ENCODE measurements at places on chromosomes 3 and 15.

DNA sequence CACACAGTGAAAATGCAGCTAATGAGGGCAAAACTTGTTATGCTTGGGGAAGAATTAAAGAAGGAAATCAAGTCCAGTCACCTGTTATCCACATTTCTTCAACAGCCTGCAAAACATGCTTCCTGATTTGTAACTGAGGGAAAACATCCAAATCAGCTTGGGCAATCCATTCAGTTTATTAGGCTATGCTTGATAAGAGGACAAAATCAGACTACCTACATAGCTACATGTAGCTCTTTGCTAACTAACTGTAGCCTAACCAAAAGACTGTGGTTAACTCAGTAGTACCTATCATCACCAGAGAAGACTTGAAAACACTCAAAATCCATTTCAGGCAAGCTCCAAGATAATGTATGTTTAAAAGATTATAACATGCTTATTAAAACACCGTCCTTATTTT lies 436.4 kb downstream of the SHQ1 start:
- DNase-seq, result no peak

DNA sequence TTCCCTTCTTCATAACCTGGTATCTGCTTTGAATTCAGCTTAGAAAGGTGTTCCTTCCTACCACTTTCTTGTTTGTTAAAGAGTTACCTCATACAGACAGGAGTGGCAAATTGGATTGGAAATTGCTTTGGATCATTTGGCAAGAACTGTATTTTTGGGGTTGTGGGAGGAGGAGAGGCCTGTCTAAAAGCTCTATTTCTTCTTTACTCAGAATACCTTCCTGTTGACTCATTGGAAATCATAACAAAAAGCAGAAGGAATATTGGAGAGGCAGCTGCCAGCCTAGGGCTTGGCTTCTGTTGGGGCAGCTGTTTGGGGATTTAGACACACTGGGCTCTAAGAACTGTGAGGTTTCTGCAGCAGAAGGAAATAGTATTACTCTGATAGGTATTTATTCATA lies 14.2 kb downstream of the IQGAP1 start:
- DNase-seq, result peak; percentile 41

GRCh38 chr3:15794842-15795650 lies 2.7 kb downstream of the ANKRD28 start:
- DNase-seq, result no peak

DNA sequence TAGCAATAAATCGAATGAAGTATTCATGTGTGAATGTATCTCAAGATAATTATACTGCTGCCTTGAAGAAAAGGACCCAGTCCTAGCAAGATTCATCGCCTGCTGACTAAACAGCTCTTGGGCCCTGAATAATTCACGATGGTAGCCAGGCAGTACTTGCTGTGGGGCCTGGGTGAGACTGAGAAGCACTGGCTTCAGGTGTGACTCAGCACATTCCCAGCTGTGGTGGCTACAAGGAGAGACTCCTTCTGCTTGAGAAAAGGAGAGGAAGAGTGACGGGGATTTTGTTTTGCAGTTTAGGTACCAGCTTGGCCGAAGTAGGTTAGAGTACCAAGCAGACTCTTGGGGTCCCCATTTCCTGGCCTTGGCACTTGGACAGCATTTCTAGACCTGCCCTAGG lies 47.6 kb upstream of the CD200R1L start:
- no peak for DNase-seq

GRCh38 chr3:14803981-14804834 lies 14.6 kb upstream of the FGD5 start:
- no peak for DNase-seq

DNA sequence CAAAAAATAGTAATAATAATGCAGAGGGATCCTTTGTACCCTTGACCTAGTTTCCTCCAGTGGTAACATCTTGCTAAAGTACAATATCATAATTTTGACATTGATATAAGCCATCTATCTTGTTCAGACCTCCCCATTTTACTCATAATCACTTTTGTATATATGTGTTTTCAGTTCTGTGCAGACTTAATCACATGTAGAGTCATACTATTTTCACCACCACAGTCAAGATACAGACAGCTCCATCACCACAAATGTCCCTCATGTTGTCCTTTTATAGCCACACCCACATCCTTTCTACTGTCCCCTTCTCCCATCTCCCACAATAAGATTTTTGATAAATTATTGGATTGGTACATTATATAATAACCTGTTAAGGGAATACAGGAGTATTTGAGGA lies 25.4 kb downstream of the ZNF609 start:
- no peak for DNase-seq

DNA sequence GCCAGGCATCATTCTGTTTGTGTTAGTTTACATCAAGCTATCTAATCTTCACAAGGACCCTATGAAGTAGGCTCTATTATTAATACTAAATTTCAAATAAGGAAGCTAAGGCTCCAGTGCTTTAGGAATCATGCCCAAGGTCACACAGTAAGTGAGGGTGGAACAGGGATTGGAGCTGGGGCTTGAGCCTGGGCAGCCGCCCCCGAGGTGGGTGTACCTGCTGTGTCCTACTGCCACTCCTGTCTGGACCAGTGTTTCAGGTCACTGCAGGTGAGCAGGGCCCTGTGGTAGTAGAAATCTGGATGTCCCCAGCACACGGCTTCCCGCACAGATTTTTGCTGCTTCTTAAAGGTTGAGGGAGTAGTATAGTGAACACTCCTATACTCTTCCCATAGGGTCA lies 6.5 kb downstream of the KLF13 start:
- no peak for DNase-seq

GRCh38 chr3:123986427-123986826 lies 5.5 kb downstream of the ROPN1 start:
- no peak for DNase-seq

GRCh38 chr3:47425959-47426358 lies 45.1 kb downstream of the PTPN23 start:
- DNase-seq, result no peak

DNA sequence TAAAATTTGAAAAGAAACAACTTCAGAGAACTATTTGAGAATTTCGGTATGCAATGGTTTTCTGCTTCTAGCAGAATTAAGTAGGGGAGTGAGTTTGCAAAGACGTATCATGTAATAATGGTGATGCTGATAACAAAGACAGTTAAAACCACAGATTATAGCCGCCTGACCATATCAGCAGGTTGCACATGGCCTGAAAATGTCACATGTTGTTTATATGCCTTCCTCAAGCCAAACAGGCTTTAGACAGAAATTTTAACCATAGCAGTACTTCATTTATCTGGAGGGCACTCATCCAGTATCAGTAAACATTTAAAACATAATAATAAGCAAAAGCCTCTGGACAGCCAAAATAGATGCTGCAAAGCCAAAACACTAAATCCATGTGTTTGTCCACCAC lies 131.7 kb downstream of the RYR3 start:
- no peak for DNase-seq

DNA sequence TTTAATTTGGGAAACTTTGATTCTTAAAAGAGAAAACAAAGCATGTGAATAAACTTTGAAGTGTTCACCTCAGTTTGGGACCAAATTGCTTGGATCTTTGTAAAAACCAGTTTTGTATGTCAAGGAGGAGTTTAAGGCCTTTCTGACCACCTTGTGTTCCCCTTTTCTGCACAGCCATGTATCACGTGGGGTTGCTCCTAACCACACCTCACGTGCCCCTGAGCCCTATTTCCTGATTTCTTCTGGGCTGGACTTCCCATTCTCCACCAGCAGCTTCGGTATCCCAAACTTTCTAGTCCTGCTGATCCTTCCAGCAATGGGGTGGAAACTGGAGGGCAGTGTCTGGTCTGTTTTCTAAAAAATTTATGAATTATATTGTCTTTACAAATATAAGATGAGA lies 76.4 kb upstream of the STT3B start:
- no peak for DNase-seq

- no peak for DNase-seq
Measured at GRCh38 chr3:25419251-25419650, 8.8 kb upstream of the RARB start.

DNA sequence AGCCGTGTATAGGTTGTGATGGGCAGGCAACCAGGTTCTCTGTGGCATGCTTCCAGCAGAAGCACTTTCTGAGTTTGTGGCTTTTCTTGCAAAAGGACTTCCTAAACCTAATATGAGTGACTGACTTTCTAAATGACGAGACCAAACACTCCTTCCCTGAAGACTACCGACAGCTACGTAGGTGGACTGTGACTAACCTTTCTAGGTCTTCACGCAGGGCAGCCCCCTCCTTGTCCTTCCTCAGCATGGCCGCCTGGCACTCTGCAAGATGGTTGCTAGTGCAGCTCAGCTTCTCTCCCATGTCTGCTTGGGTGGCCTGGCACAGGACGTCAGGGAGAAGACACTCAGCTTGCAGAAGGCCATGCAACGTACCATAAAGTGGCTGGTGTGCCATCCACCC lies 20.9 kb downstream of the CXCR6 start:
- no peak for DNase-seq

DNA sequence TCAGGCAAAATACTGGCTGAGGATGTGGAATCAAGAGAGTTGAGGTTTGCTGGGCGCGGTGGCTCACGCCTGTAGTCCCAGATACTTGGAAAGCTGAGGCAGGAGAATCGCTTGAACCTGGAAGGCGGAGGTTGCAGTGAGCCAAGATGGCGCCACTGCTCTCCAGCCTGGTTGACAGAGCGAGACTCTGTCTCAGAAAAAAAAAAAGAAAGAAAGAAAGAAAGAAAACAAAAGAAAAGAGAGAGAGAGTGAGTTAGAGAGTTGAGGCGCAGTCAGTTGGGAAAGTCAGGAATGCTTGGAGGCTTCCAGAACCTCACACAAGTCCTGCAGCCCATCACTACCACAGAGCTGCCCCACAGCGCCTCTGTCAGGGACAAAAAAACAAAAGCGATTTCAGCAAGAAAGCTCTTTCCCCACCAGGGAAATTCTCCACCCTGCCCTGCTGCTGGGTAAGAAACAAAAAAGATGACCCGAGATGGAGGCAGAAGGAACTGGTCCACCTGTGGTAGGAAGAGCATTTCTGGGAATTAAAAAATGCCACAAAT lies 13.8 kb downstream of the HDC start:
- no peak for DNase-seq

GRCh38 chr3:62151591-62151990 lies 221.8 kb downstream of the FEZF2 start:
- DNase-seq, result no peak

DNA sequence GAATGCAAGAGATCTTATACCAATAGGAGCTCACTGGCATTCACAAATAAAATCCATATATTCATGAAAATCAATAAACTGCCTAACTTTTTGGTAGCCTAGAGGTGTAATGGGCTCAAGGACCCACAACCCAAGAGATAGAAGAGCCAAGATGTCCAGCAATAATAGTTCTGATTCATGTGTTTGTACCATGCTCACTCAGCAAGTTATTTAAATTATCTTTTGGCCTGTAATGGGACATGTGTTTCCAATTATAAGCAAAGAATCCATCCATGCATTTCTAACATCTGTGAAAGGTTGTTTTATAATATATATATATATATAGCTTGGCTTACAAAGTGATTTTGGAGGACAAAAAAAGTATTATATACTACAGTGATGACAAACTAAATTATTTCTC lies 29.7 kb upstream of the SHC4 start:
- DNase-seq, result no peak

GRCh38 chr3:36373666-36374065 lies 6.6 kb upstream of the STAC start:
- DNase-seq, result no peak

GRCh38 chr3:156519758-156520162 lies 35.2 kb downstream of the SSR3 start:
- DNase-seq, result no peak

- no peak for DNase-seq
Measured at GRCh38 chr15:70061696-70062270, 35.9 kb downstream of the TLE3 start.

- no peak for DNase-seq
Measured at GRCh38 chr15:68370768-68371151, 61.2 kb downstream of the ITGA11 start.

DNA sequence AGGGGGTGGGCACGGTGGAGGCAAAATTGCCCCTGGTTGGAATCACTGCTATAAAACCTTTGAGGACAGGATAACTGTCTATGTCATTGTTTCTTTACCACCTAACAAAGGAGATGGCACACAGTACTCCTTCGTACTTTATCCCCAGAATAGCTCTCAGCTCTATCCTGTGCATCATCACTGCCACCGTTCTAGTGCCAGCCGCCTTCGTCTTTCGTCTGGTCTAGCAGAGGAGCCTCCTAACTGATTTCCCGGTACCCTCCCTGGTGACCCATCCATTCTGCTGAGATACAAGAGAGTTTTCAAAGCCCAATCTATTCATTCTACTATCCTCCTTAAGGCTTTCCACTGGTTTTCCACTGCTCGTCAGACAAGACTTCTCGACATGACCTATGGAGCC lies 67.9 kb upstream of the PRICKLE2 start:
- no peak for DNase-seq

GRCh38 chr3:197222937-197223370 lies 75.5 kb downstream of the DLG1 start:
- no peak for DNase-seq

DNA sequence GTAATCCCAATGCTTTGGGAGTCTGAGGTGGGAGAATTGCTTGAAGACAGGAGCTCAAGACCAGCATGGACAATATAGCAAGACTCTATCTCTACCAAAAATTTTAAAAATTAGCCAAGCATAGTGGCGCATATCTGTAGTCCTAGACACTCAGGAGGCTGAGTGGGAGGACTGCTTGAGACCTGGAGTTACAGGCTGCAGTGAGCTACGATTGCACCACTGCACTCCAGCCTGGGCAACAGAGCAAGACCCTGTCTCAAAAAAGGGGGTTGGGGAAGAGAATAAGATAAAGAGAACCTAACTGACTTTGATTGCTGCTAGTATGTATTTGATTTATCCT lies 755 bp downstream of the CD200R1 start:
- no peak for DNase-seq

- no peak for DNase-seq
Measured at GRCh38 chr15:64732156-64732860, 43.1 kb downstream of the RBPMS2 start.

- no peak for DNase-seq
Measured at GRCh38 chr3:99741588-99741987, 76.1 kb upstream of the CMSS1 start.

- no peak for DNase-seq
Measured at GRCh38 chr3:138195481-138195880, 8.4 kb downstream of the ARMC8 start.

DNA sequence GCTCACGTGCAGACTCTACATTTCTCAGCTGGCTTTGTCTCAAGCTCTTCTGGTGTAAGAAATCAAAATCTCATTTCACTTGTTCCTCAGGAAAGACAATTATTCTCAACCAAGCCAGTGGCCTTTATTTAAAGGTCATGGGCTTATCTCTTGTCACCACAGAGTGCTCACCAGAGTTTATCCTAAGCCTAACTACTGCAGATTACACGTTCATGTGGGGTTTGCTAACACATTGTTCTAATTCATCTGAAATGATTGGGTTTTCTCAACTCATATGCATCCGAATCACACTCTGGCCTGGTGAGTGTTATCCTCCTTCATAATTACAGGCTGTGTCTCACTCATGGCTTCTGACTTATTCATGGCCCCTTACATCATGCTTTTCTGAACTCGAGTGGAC lies 83.3 kb upstream of the TSC22D2 start:
- DNase-seq, result no peak

DNA sequence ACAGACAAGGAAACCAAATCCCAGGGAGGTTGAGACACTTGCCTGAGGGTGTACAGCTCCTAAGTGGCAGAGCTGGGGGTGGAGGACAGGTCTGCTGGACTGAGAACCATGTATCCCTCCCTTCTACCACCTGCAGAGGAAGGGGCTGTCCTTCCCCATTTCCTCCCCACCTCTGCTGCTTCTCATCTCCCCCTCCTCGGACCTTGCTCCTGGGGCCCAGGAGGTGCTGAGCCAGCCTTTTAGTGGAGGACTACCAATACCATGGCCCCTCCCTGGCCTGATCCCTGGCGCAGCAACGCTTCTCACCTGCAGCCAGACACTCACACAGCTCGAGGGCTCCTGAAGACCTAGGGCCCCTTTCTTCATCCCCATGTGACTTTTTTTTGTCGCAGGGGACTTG lies 50.4 kb downstream of the IDH2 start:
- no peak for DNase-seq

All from NCI-H1092 treated with DMSO at 0.1 percent for 48 hours (cell line).